Nasal cavity respiratory epithelium epithelial cell of viscerocranial mucosa (primary cell): ENCODE measurements at places on chromosomes 3 and 15. TPM values are rescaled to one million over a fixed set of nuclear protein-coding genes. Genes with fewer than 3 reads are reported as not detected.

The DAZL gene
- total RNA-seq, result not detected in 2 replicates

The SLC24A1 gene
- total RNA-seq, result 3.4 and 8.0 TPM in 2 replicates

The ADIPOQ gene
- total RNA-seq, result not detected in 2 replicates

The RPN1 gene
- total RNA-seq, result 332 and 616 TPM in 2 replicates
